Liver (tissue), 10 donors: ENCODE measurements at places on chromosomes 5 and 9. TPM values are rescaled to one million over a fixed set of nuclear protein-coding genes. Genes with fewer than 3 reads are reported as not detected.

MAMDC2 gene
- 4.4 TPM for total RNA-seq

TMEM167A gene
- total RNA-seq: 42.4 TPM

ARID3C gene
- total RNA-seq: 2.2 TPM

FOXD4 gene
- 0.17 TPM for total RNA-seq

TAS2R1 gene
- total RNA-seq: not detected

SPATA31E1 gene
- not detected for total RNA-seq

SAXO1 gene
- total RNA-seq: under 0.01 TPM

CHMP5 gene
- 26.5 TPM for total RNA-seq

PANK3 gene
- 68.2 TPM for total RNA-seq

TNFSF15 gene
- total RNA-seq: 0.42 TPM

CDK7 gene
- total RNA-seq: 15.0 TPM

CNOT8 gene
- total RNA-seq: 28.9 TPM

KIF12 gene
- total RNA-seq: 11.5 TPM

UGT3A1 gene
- total RNA-seq: 0.28 TPM

ST8SIA4 gene
- total RNA-seq: 2.3 TPM

INSL6 gene
- not detected for total RNA-seq

SPINK13 gene
- total RNA-seq: not detected

PHF24 gene
- 0.05 TPM for total RNA-seq

SETD9 gene
- 3.1 TPM for total RNA-seq

RNF130 gene
- 24.9 TPM for total RNA-seq

DRD1 gene
- total RNA-seq: 0.17 TPM

C5orf52 gene
- total RNA-seq: not detected

TLX3 gene
- total RNA-seq: not detected

- DNase-seq: no peak
Measured at GRCh38 chr9:85038824-85039608, 369.5 kb downstream of the NTRK2 start.

- DNase-seq: no peak
Measured at GRCh38 chr5:171808951-171809350, 23.3 kb downstream of the SMIM23 start.

GRCh38 chr9:127762111-127762676 lies 16.3 kb downstream of the SH2D3C start:
- DNase-seq: no peak

GRCh38 chr9:23747088-23748075 lies 78.7 kb downstream of the ELAVL2 start:
- DNase-seq: no peak

DNA sequence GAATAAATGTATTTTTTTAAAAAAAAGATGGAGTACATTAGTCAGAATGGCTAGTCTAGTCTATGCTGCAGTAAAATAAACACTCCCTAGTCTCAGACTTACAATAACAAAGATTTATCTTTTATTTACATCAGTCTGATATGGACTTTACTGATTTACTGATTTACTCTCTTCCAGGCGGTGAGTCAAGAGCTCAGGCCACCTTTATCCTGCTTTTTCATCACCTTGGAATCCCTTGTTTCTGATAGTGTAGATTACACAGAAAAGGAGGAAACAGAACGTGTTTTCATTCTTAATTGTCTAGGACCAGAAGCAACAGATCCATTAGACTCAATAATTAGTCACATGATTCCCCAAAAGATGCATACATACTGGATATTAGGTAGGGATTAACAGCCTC lies 290.1 kb upstream of the TRPC7 start:
- DNase-seq: no peak

DNA sequence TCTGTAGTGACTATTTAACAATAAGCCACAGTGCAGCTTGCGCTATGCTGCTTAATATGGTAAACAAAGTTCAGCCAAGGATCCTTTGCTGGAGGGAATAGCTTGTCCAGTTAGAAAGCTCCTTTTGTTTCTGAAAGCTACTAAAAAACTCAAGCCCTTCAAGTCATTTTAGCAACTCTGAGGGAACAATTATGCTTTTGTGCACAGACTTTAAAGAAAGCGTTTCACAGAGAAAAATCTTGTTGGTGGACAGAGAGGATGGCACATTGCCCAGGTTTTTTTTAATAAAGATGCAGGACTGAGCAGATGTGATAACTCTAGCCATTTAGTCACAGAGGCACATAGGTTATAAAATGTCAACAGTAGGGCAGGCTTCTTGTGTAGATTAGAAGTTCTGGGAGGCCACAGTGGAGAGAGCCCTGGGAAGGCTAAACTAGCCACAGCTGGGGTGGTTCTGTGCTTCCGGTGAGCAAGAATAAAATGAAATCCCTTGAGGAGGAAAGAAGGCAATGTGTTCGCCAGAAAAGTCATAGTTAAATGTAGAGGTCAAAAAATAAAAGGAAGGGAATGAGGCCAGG lies 63.4 kb downstream of the ALDH7A1 start:
- no peak for DNase-seq

- DNase-seq: no peak
Measured at GRCh38 chr5:52300703-52301372, 486.9 kb upstream of the ITGA1 start.

DNA sequence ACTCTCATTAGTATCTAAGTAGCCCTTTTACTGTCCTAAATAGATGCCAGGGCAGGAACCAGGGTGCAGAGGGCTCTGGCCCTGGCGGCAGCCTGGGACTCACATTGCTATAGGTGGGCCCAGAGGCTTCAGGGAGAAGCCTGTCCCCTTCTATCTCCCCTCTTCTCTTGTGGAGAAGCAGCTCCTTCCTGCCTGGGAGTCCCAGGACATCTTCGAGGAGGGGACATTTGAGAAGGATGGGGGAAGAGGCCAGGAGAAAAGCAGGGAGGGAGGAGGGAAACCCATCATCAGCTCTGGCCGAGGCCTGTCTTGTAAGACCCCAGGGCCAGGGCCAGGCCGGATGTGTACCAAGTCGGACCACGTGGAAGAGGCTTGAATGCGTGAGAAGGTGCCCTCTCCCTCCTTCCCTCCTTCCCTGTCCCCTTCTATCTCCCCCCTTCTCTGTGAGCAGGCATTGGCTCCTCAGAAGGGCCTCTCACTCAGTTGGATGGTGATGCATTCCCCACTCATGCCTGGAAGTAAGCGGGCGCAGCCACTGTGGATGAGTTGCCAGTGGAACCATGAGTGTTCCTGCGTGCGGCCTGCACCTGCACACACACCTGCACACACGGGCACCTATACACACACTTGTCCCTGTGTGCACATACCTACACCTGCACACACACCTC lies 20.7 kb upstream of the LPCAT1 start:
- DNase-seq: no peak

GRCh38 chr9:4490705-4491625 lies 697 bp downstream of the SLC1A1 start:
- DNase-seq: no peak

GRCh38 chr9:134955801-134956200 lies 38.1 kb upstream of the FCN1 start:
- DNase-seq: no peak

- DNase-seq: no peak
Measured at GRCh38 chr5:149039506-149039905, 23.4 kb downstream of the SH3TC2 start.

- no peak for DNase-seq
Measured at GRCh38 chr5:95786821-95787418, 35.6 kb downstream of the GLRX start.

DNA sequence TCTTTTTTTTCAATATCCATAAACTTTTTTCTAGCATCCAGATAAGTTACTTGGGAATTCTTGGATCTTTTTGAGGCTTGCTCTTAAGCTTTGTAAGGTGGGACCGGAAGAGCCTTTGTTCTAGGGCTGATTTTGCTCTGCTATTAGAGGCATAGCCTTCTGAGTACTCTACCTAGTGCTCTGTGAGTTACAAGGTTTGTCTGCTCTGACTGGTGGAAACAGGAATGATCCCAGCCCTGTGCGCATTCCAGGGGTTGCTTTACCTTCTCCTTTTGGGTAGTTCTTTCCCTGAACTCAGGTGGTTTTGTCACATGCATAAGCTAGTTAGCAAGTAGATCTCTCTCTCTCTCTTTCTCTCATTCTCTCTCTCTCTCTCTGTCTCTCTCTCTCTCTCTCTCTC lies 180.8 kb upstream of the PCSK5 start:
- DNase-seq: no peak

- no peak for DNase-seq
Measured at GRCh38 chr5:35159370-35159742, 70.9 kb downstream of the PRLR start.

GRCh38 chr9:75184471-75184870 lies 96.2 kb downstream of the OSTF1 start:
- no peak for DNase-seq

DNA sequence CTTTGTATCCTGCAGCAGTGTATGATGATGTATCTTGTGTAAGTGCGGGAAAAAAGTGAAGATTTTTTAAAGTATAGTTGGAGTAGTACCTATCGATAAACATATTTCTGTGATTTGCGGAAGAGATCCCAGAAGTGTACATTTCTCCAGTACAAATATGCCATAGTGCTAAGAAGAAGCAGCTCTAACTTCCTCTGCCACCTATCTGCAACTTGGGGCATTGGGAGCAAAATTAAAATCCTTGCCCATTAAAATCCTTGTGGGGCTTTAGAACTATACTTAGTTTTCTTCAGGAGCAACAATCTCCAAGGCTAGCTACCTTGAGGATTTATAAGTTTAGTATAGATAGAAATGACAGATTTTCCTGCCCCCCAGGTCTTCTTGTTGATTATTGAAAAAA lies 123.7 kb downstream of the VCAN start:
- DNase-seq: no peak

- no peak for DNase-seq
Measured at GRCh38 chr5:133705331-133705730, 93.0 kb upstream of the FSTL4 start.

- DNase-seq: no peak
Measured at GRCh38 chr9:135744333-135745070, 42.5 kb downstream of the KCNT1 start.

- no peak for DNase-seq
Measured at GRCh38 chr5:55866485-55866884, 15.3 kb downstream of the IL31RA start.

DNA sequence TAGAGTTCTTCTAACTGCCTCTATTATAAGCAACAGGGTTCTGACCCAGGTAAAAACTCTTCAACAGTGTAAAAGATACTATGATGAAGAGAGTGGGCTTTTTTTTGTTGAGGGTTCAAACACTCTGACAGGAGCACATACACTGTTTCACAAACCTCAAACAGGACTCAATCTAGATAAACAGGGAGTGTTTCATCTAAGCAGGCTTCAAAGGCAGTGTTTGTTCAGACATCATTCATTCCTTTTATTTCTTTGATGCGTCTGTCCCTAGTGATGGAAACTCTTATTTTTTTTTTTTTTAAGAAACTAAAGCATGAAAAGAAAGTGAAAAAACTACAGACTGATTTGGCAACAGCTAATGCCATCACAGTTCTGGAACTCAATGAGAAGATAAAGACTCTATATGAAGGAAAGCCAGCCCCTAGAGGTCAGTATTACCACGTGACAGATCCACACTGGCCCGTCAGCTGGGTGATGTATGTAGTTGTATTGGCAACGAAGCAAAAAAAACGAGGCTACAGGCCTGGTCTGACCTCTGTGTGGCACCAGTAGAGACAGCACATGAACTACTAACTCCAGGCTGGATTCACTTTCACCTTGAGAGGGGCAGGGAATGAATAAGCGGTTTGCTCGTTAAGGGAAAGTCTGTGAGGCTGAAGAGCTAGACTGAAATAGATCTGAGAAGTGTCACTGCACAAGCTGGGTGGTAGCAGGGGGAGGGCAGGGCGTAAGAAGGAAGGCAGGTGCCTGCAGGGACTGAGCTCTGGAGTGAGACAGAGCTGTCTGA lies 172.2 kb downstream of the CCDC192 start:
- DNase-seq: peak; percentile 35

DNA sequence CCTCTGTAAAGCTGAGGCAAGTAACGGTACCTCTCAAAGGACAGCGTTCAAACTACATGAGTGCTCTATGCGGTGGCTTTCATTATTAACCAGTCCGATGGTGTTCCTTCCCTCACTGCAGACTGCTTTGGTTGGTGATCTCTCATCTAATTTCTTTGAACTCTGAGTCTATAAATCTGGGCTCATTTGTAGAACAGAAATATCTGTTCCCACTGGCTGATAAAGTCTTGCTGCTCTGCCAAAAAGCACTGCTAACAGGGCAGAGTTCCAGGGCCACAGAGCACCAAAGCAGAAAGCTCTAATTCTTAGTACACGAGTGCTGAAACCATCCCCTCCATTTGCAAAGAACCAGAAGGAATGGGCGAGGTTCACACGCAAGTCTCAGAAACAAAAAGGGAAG lies 81.9 kb downstream of the MED27 start:
- no peak for DNase-seq

DNA sequence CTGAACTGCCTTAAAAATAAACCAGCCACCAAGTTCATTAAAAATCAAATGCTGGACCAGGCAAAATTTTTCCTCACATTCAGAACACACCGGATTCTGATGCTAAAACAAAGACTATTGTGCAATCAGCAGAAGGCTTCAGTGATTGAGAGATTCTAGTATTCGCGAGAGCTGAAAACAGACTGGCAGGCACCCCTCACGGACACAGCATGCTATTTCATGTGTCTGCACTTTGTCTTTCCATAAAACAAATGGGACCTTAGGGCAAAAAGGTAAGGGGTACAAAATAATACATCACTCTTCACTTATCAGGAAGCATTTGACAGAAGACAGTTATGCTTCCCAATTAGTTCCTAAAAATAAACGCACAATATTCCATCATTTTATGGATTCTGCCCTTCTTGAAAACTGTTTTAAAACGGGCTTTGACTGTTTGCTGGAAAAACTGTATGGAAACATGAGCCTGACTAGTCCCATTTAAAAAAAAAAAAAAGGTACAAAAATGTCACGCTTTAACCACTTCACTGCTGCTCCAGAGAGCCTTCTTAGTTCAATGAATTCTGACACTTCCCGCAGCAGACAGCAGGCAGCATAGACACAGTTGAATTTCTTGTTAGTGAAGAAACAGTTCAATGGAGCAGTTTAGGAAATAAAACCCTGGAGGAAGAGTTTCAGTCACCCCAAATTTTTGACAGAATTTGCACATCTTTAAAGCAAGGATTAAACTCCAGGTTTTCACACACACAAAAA lies 99.2 kb downstream of the MED27 start:
- no peak for DNase-seq

- DNase-seq: no peak
Measured at GRCh38 chr5:42912184-42912798, 100.6 kb upstream of the SELENOP start.
